ENCODE measurements at places on chromosomes 7 and 10.

GRCh38 chr10:124497196-124497881 lies 35.7 kb downstream of the LHPP start:
- no peak for DNase-seq

- DNase-seq: no peak
These were observed 218.6 kb upstream of the INHBA start for GRCh38 chr7:41921453-41921981.

GRCh38 chr7:50857804-50858489 lies 75.3 kb upstream of the GRB10 start:
- no peak for DNase-seq

DNA sequence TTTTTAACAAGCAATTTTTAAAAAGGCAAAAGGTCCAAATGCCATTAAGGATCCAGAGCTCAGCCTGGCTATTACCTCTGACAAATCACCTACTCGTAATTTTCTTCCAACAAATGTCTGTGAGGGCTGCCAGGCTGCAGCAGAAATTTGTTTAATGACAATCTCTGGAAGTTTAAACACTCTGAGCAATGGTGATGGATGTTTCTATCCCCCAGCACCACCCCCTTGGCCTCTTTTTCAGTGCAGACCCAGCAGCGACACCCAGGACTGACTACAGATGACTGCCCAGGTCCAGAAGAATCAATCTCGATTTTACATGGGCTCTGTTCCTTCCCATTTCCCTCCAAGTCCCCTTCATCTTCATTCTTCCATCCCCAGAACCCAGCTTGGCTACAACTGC lies 201.4 kb upstream of the AOAH start:
- DNase-seq: no peak

DNA sequence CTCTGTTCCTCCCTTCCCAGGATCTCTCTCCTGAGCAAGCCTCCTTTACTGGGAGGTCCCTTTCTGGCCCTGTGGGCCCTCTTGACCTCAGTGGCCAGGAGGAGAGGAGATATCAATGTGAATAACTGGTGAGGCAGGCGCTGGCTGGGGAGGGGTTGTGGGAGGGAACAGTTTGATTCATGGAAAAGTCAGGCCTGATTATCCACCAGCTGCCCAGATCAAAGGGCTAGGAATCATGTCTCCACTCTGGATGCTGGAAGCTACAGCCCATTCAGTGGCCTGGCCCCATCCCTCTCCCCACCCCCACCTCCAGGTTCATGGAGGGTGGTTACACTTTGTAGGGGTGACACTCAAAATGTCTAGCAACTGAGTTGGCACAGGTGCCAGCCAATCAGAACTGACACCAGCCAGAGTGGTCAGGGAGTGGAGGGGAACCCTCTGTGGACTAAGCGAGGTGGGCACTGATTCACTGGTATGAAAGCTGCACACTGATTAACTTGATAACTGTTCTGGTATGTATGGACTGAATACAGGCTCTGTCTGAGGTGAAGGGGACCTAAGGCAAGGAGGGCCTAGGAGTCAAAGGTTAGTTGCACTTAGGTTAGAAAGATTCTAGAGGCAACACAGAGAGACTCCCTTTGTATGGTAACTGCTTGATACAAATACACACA lies 4.8 kb downstream of the PRRT4 start:
- no peak for DNase-seq

GRCh38 chr7:96508371-96508770 lies 186.5 kb upstream of the SLC25A13 start:
- DNase-seq: no peak

DNA sequence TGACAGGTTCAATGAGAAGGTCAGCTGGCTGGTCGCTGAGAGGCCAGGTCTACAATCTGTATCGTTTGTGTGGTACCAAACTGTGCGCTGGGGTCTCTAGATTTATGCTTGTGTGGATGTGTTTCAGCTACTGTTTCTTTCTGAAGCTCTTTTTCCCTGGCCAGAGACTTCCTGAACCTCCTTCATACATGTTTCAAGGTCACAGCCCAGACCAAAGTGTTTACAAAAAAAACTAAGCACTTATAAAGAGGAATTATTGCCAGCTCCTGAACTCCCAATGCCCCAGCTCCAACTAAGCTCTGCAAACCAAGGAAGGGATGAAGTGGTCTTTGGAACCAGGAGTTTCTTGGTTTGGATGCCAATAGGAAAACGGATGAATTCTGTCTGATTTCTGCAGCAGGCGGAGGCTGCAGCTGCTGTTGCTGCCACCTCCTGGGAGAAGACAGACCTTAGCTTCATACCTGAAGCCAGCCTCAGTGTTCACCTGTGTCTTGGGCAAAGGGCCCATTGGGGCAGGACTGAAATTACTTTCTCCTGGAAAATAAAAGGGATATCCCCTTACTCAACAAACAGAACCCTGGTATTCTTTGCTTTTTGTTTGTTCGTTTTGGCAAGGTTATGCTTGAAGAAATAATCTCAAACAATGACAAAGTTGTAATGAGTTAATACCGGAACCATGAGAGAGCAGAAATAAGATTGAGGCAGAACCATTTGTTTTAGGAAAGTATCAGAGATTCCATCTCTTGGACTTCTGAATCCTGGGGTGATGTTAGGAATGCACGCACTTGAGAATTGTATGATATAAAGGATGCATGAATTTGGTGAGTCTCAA lies 24.6 kb upstream of the MKLN1 start:
- DNase-seq: peak; percentile 21

GRCh38 chr10:44845361-44846175 lies 65.6 kb upstream of the TMEM72 start:
- no peak for DNase-seq

- DNase-seq: no peak
These were observed 420.2 kb upstream of the NFE2L3 start for GRCh38 chr7:25731846-25732245.

- DNase-seq: no peak
These were observed 47.0 kb downstream of the CCDC71L start for GRCh38 chr7:106613848-106614560.

GRCh38 chr10:90930070-90930837 lies 9.4 kb upstream of the ANKRD1 start:
- DNase-seq: no peak

- no peak for DNase-seq
These were observed 229.2 kb downstream of the KCND2 start for GRCh38 chr7:120502132-120502531.

DNA sequence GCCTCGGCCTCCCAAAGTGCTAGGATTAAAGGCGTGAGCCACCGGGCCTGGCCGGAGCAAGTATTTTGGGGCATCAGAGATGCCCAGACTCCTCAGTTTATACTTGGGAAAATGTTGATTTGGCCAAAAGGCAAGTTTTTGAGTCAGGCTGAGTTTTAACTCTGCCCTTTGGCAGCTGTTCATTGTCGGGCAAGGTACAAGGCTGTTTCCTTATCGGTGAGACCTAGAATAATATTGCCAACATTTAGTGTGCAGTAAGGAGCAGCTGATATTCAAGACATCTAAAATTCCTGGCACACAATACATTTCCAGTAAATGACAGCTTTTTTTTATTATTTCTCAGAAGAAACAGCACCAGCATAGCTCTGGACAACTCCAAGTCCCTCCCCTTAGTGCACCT lies 147.6 kb upstream of the C7orf33 start:
- DNase-seq: no peak

GRCh38 chr7:145862212-145862611 lies 254.4 kb upstream of the CNTNAP2 start:
- DNase-seq: no peak

- no peak for DNase-seq
These were observed 44.8 kb downstream of the MALSU1 start for GRCh38 chr7:23343806-23344475.

DNA sequence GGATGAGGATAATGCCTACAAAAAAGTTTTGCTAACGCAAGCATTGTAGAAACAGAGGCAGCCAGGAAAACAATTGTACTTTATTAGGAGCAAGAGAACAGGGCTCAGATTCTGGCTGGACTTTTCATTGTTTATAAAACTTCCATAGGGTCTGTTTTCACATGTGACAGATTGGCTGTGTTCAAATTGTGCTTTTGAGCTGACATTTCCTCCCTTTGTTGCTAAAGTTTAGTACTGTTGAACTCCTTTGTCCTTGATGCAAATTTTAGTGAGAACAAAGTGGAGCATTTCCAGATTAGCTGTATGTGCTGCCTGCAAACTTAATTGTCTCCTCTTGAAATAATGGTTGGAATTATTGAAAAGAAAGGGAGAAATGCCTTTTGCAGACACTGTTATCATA lies 221.0 kb upstream of the FZD1 start:
- no peak for DNase-seq

DNA sequence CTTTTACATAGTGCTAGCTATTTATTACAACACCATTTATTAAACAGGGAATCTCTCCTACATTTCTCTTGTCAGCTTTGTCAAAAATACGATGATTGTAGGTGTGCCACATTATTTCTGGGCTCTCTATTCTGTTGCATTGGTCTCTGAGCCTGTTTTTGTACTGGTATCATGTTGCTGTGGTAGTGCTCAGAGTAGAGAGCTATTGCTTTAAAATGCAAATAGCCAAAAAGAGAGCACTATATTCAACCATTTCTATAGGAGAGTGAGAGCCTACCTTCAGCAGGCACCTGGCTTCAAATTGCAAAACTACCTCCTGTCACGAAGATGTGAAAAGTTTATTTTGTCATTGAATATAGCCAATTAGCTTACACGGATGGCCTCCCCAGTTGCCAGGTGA lies 8.1 kb downstream of the ZNF92 start:
- DNase-seq: no peak

GRCh38 chr7:41970941-41971340 lies 266.1 kb downstream of the GLI3 start:
- no peak for DNase-seq

GRCh38 chr10:3477683-3478082 lies 305.1 kb upstream of the PITRM1 start:
- DNase-seq: no peak

DNA sequence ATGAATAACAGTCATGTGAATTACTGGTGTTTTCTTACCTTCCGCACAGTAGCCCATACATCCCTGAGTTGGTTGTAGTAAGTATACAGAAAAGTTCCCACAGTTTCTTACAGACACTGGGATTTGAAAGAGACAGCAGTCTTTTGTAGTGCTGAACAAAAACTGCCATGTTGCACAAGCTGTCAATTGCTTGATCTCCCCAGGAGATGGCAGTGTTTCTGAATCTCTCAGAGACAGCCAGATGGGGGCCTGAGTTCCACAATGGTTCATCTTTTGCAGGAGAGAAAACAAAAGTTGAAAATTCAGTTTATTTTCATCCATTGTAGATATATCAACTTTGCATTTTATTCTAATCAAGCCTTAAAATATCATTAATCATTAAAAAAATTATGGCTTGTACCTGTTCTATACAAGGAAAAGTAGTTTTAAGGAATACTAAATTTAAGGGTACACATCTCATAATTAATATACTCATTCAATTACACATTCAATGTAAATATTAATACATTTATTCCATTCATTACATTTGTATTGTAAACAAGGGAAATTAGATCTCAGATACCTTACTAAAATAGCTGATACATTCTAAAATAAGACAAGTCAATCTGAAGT lies 14.5 kb downstream of the VWDE start:
- DNase-seq: no peak

DNA sequence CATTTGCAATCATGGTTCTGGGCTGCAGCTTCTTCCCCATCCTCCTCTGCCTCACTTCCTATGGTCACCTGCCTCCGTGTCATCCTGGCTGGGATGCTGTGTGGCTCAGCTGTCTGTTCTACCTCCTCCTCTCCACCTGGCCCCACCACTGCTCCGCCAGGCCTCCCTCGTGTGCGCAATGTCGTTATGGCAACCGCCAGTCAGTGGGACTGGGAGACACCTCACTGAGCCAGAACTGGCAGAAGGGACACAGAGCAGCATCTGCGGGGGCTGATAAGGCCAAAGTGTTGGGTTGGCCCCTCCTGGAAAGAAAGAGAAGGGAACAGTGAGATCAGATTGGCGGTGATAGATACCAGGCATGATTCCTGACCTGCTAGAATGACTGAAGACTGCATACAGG lies 527.5 kb downstream of the INHBA start:
- DNase-seq: no peak

DNA sequence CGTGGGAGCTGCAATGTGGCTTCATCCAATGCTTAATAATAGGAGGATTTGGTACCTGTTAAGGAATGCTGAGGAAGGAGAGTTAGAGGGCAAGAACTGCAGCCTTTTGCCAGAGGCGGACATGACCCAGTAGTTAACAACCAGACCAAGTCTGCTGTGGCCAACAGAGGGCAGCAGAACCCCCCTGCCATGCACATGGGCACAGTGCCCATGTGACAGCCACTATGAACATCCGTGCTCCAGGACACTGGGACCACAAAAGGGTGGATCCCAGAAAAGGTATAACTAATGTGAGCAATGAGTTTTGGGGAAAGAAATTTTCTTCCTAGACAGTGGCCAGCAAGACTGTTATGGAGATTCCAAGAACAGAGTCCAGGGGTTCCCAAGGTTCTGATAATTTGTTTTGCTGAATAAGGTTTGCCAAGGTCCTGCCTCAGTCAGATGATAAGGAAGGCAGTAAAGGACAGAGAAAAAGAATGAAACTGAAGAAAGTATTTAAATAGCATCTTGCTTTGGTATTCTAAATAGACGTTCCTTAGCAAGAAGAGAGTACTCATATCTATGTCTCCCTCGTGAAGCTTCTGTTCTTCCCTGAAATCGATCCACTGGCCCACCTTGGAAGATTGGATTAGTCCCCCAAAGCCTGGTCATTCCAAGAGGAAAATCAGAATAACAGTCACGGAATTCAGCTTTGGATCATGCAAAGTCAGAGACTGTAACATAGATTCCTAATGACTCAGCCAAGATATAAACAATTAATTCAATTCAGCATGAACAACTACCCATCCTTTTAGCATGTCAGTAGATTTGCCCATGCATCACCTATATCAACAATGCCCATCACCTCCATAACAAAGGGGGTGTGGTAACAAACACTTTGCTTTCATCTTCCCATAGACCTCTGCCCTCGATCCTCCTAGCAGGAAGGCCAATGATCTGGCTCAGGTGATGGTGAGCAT lies 56.0 kb downstream of the LGI1 start:
- DNase-seq: peak; percentile 26

GRCh38 chr7:115125750-115126149 lies 203.9 kb downstream of the MDFIC start:
- DNase-seq: no peak

DNA sequence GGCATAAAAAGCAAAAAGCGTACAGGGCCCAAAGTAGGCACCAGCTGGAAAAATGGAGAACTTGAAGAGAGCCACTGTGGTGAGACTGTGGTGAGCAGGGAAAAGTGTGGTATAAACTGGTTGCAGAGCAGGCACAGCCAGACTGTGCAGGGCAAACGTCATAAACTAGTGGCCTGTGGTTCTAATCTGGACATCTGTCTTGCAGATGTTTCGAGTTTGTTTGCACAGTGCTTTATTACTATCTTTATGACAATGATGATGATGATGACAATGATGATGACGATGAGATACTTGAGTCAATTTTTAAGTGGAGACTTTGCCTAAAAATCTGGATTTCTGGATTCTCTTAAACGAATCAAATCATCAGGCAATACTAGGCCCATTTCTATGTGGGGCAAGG lies 45.7 kb downstream of the SEMA3C start:
- no peak for DNase-seq
